Stimulated activated CD8-positive, alpha-beta memory T cell treated with anti-CD3 and anti-CD28 coated beads, Interleukin-15, amount 100 ng/mL, for 24 hours (primary cell): ENCODE measurements at places on chromosomes 6 and 20.

DNA sequence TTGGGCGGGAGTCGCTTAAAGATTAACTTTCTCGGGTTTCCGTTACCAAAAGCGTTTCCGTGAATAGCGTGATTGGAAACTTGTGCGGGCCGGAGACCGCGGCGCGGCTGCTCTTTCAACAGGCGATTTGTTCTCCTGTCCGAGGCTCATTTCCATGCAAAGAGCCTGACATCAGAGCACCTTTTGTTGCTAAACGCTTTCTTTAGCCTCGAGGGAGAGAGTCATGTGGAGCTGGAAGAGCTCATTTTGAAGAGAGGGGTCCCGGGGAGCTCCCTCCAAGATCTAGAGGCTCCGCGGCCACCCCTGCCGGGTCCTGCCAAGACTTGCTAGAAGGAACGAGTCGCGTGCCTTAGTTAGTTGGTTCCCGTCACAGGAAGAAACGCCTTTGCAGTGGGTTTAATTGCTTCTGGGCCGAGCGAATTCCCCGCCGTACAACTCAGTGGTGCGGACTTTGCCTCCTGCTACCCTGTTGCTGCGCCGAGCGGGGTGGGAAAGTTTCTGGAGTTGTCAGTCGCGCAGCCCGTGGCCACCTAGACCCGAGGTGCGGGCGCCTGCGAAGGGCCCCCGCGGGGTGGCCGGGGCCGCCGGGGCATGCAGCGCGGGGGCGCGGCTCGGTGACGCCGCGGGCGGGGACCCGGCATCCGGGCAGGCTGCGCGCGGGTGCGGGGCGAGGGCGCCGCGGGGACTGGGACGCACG lies at the start of gene SASH1:
Gene SASH1, plus strand, starts transcription at position 489 of the 697 bp plus-strand sequence. CDS start 230 bp downstream, outside the sequence.
- DNase-seq, result no peak

DNA sequence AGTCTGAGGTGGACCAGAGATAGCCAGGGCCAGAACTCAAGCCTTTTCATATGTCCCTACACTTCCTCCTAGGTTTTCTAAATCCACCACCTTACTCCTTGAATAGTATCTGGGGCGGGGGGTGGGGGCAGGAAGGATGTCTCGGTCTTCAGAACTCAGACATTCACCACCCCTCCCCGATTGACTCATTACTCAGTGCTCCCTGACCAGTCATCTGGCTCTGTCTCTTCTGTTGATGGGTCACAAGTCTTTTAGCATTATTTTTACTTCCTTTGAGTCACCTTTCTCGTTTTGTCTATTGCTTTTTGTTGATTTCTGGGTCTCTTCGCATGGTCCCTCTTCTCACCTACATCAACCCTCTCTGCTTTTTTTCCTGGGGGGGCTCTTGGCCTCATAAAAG lies 23.3 kb downstream of the NOX3 start:
- no peak for DNase-seq

DNA sequence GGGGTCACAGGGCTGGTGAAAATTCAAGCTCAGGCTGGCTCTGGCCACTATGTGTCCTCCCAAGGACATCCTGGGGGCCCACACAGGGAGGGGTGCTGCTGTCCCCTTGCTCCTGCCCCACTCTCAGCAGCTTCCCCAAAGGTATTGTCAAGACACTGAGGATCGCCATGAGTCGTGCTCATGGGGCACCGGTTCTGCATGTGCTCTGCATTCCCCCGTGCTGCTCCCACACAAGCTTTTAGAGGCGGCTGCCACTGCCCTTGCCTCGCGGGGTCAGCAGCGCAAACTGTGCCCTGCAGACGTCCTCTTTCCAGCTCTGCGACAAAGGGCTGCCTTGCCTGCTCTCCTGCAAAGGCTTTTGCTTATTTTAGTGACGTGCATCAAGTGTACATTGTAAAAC lies 179.8 kb downstream of the ERMARD start:
- DNase-seq, result no peak

- no peak for DNase-seq
Observed at GRCh38 chr6:150767571-150768018, 97.9 kb upstream of the MTHFD1L start.

DNA sequence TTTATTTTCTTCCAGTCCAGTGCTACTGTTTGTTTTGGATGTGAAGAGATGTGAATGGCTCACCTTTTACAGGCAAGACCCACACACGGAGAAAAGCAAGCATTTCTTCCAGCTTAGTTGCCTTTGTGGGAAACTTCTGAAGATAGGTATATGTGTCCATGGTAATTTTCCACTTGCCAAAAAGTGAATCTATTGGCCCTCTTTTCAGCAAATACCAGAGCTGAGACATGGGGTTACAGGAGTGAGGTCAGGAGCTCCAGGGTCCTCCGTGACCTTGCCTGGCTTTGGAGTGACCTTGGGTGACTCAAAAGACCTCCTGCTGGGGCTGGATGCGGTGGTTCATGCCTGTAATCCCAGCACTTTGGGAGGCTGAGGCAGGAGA lies 166.7 kb downstream of the SCML4 start:
- DNase-seq, result no peak

- no peak for DNase-seq
Observed at GRCh38 chr6:41630946-41631345, 7.3 kb upstream of the MDFI start.

DNA sequence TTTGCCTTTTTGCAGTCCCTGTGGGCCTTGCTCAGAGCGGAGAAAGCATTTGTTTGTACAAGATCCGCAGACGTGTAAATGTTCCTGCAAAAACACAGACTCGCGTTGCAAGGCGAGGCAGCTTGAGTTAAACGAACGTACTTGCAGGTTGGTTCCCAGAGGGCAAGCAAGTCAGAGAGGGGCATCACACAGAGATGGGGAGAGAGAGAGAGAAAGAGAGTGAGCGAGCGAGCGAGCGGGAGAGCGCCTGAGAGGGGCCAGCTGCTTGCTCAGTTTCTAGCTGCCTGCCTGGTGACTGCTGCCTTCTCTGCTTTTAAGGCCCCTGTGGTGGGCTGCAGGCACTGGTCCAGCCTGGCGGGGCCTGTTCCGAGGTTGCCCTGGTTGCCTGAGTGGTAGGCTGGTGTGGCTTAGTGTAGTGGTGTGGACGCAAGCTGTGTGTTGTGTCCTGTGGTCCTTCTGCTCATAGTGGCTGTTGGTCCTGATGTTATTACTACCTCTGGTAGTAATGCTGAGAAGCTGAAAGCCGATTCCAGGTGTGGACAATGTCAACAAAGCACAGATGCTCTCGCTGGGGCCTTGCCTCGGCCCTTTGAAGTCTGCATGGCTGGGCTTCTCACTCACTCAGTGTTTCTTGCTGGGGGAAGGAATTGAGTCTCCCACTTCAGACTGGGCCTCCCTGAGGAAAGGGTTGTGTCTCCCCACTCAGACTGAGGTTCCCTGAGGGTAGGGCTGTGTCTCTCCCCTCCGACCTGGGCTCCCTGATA lies 12.1 kb downstream of the VEGFA start:
- DNase-seq, result no peak

DNA sequence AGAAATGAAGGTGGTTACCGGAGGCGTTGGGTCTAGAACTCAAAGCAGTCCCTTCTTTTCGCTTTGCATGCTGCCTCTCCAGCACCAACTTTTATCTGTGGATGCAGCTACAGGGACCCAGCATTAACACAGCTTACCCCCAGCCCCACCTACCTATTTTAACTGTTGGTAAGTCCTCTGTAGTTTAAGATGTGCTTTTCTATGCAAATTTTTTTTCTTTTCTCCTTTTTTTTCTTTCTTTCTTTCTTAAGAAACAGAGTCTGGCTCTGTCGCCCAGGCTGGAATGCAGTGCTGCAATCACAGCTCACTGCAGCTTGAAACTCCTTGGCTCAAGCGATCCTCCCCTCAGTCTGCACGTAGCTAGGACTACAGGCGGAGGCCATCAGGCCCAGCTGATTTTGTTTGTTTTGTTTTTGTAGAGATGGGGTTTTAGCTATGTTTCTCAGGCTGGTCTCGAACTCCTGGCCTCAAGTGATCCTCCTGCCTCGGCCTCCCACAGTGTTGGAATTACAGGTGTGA lies 6.5 kb upstream of the USP45 start:
- no peak for DNase-seq

GRCh38 chr6:118725944-118726343 lies 74.6 kb upstream of the CEP85L start:
- DNase-seq, result no peak

- DNase-seq, result no peak
Observed at GRCh38 chr6:24606200-24606930, 39.6 kb downstream of the KIAA0319 start.

- no peak for DNase-seq
Observed at GRCh38 chr6:100160930-100161329, 166.9 kb upstream of the MCHR2 start.

DNA sequence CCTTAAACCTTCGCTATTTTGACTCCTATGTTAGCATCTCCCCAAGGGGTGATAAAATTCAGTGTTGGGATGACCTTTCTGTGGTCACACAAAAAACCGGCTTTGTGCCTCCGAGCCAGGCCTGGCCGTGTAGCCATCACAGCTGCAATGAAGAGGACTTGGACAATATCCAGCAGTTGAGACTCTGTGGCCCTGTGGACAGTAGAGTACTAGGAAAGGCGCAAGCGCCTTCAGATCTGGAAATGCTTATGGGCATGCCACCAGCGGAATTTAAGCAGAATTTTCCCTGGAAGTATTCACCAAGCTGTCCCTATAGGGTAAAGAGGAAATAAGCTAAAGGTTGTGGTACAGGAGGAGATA lies 63.3 kb upstream of the SLC2A12 start:
- no peak for DNase-seq

DNA sequence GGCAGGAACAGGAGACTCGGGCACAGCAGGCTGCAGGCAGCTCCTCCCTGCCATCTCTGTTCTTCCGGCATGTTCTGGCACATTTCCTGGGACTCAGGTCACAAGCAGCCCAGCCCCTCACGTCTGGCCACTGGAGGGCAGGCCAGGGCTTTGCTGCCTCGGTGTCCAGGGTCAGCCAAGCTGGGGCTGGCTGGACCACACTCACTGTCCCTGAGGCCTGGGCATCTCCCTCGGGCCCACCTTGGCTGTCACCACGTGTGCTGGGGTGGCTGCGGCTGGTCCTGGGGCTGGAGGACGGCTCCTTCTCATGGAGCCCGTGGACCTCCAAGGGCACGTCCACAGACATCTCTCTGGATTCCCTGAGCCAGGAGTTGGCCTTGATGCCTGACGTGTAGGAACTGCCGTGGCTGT lies 18.5 kb downstream of the FRMD1 start:
- no peak for DNase-seq

GRCh38 chr6:37585523-37585905 lies 85.8 kb upstream of the CCDC167 start:
- DNase-seq, result no peak

- DNase-seq, result no peak
Observed at GRCh38 chr6:148524471-148524882, 181.8 kb downstream of the SASH1 start.

- no peak for DNase-seq
Observed at GRCh38 chr6:37155394-37156312, 14.3 kb upstream of the PIM1 start.

DNA sequence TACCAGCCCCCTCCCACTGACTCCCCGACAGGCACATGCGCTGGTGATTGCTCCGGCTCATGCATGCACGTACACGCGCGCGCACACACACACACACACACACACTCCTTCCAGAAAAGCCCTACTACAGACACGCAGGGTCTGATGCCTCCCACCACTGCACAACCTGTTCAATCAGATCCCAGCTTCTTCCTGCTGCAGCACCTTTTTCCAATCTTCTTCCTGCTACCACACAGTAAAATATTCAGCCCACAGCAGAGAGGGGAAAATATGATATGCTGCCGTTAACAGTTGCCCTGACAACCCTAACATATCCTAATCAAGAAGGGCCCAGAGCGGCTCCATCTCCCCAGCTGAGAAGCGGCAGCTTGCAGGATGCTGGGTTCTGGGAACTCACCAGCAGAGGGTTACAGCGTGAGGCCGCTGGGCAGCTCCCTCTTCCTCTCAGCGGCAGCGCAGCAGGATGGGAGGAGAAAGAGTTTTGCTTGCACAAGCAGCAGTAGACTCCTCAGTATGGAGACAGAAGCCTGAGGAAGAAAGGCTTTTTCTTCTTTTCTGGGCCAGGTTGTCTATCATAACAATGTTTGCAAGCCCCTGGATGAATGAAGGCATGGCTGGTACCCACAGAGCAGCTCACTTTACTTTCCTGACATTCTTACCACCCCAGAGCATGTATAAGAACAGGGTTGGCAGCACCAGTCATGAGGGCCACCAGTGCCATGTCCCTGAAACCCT lies 23.9 kb downstream of the MAP7 start:
- no peak for DNase-seq

DNA sequence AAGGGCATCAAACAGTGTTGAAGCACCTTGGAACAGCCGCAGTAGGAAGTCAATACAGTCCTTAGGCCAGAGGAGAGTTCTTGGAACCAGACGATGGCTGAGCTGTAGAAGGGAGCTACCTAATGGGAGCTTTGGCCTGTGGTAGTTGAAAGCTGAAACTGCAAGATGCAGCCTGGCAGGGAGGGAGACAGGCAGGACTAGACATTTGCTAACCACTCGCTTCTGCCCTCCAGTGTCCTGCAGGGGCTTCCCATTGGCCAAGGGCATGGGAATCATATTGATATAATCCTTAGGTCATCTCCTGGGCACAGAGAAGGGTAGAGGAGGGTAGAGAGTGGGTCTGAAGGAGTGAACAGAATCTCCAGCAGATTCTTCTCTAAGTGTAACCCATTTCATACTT lies 60.4 kb downstream of the TPD52L1 start:
- DNase-seq, result no peak

- no peak for DNase-seq
Observed at GRCh38 chr6:447381-448165, 56.0 kb downstream of the IRF4 start.

DNA sequence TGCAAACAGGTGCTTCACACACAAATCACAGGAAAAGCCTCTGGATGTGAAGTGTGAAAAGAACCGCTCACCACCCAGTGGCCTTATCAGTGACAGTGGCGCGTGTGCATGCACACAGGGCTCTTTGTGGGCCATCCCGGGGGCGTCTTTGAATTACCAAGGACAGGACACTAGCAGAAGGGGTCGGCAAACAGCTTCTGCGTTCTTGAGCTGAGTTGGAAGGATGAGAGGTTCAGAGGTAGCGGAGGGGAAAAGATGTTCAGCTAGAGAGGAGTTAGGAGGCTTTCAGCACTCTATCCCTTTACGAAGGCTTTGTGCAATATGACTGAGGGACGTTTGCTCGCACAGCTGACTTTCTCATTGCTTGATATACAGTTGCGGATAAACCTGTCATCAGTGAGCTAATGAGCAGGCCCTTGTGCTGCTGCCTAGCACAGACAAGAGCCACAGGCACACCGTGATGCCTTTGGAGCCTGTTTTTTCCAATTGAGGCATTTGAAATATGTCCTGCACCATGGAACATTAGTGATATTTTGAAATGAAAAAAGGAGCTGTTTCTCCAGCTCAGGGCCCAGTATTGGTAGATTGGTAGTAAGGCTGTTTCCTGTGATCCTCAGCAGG lies 83.1 kb downstream of the IYD start:
- DNase-seq, result no peak

GRCh38 chr6:166930354-166930891 lies 25.9 kb downstream of the RNASET2 start:
- no peak for DNase-seq

DNA sequence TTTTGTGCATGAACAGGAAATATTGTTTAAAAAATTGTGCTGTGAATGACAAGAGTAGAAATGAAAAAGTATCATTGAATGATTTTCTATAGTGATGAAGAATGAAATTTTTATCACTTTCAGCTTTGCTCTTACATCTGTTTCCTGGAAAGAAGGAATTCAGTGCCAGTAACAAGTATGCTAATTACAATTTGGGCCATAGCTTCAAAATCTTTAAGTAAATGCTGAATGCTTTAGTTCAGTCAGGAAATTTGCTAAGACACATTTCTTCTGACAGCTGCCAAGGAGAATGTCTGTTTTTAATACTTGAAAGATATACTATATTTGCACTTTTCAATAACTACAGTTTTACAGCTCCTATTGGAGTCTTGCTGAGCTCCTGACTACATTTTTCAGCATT lies 203.7 kb upstream of the RSPO3 start:
- DNase-seq, result no peak

- no peak for DNase-seq
Observed at GRCh38 chr6:138424004-138424904, 20.2 kb downstream of the HEBP2 start.
